IMR-90 (cell line): ENCODE measurements at places on chromosomes 6 and 20. TPM values are rescaled to one million over a fixed set of nuclear protein-coding genes. Genes with fewer than 3 reads are reported as not detected.

The FAM217A gene
- not detected in 2 replicates for polyA plus RNA-seq

The TOMM34 gene
- polyA plus RNA-seq = 98.2 and 101 TPM in 2 replicates

The FOXC1 gene
- 4.0 and 4.7 TPM in 2 replicates for polyA plus RNA-seq

The KHDC1L gene
- 0.22 and 0.68 TPM in 2 replicates for polyA plus RNA-seq

The MAN1A1 gene
- 4.6 and 6.4 TPM in 2 replicates for polyA plus RNA-seq

GRCh38 chr20:21496452-21496851, 17.4 kb downstream of the NKX2-2 start:
- no peak for DNase-seq

DNA sequence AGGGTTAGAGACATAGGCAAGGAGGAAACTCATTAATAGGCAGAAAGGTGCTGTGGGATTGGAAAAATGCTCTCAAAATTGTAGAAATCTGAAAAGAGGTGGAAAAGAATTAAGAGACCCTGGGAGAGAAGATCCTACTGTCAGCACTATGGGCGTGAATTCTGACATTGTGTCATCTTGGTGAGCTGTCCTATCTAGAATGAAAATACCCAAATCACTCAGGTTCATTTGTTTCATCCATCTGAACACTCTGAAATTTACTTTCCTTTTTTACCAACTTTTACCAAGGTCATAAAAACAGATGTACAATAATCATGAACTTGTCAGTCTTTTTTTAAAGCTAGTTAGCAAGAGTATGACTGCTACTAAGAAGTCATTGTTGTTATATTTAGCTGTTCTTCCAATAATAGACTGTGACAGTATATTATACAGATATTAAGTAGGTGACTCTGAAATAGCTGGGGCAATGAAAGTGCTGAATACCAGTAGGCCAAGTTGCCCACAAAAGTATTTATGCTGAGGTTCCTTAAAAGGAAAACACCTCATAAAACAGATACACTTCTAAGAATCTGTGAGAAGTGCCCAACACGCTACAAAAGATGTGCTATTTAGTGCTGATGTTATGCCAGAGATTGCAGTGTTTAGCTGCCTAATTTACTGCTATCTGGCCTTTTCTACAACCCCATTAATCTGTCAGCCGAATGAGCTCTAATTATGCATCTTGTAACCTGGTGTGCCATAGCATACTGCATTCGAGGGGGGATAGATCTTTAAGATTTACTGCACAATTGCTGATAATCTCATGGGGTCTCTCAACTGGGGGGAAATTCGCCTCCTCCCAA, 217.5 kb upstream of the SUPT3H start:
- no peak for DNase-seq

- peak; percentile 90 for DNase-seq
Observed at GRCh38 chr20:61437280-61438206, 185.5 kb downstream of the CDH4 start.

- peak; percentile 32 for DNase-seq
Observed at GRCh38 chr6:19830171-19830570, 7.0 kb upstream of the ID4 start.

DNA sequence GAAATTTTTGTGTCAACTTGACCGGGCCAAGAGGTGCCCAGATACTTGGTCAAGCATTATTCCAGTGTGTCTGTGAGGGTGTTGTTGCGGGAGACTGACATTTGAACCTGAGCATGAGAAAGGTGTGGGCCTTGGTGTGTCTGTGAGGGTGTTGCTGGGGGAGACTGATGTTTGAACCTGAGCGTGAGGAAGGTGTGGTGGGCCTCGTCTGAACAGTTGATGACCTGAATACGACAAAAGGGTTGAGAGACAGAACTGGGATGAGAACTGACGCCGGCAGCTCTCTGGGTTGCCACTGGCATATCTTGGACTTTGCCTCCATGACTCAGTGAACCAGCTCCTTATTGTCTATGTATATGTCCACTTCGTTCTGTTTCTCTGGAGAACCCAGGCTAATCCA, 240.5 kb downstream of the ERMARD start:
- DNase-seq = no peak

DNA sequence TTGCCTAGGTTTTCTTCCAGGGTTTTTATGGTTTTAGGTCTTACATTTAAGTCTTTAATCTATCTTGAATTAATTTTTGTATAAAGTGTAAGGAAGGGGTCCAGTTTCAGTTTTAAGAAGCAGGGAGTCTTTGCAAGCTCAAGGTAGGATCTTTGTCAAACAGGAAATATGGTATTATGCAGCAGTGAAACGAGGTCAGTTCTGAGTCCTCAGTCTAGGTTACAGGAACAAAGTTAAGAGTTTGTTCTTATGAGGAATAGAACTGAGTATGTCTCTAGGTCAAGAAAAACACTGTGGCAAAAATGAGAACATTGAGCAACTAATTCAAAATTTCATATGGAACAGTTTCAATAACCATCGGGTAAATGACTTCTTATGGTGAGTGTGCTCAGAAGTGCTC, 63.6 kb downstream of the GCLC start:
- DNase-seq = no peak

DNA sequence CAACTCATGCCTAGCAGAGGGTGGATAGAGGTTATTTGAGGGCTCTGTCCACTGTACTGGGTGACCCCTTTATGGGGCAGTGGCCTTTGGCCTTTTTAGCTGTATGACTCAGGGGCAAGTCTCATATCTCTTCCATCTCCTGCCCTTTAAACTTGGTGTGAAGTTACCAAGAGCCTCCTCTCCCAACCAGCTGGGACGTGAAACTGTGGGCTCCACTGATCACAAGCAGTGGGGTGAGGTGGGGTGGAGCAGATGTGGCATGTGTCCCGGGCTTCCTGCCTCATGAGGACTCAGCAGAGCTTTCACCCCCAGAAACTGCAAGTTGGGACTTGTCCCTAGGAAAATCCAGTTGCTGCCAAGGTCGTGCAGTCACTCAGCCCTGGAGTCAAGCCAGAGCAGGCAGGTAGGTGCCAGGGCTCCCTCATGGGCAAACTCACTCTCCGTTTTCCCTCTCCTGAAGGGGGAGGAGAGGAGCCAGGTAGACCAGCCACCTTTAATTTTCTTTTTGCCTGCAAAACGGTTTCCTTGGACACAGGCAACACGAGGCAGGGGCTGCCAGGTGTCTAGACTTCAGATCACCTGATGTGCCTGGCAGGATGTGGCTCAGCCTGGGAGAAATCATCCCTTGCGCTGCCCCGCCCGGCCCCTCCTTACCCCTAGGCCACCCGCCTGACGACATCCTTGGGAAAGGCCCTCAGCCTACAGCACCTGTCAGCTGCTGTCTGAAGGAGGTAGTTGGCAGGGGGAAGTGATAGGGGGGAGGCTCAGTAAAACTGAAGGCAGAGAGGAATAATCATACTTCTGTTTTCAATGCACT, 4.0 kb downstream of the CDKN1A start:
- DNase-seq = no peak

- DNase-seq = no peak
Observed at GRCh38 chr6:108730635-108731515, 117.3 kb upstream of the ARMC2 start.

DNA sequence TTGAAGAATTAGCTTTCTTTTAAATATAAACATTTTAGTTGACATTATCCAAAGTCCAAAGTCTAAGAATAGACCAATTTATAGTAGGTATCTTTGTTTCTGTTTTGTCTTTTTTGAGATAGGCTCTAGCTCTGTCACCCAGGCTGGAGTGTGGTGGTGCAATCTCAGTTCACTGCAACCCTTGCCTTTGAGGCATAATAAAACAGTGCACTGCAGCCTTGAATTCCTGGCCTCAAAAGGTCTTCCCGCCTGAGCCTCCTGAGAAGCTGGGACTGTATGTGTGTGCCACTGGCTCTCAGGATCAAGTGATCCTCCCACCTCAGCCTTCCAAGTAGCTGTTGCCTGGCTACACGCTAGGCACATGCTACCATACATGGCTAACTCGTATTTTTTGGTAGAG, 135.4 kb downstream of the REV3L start:
- DNase-seq = no peak

DNA sequence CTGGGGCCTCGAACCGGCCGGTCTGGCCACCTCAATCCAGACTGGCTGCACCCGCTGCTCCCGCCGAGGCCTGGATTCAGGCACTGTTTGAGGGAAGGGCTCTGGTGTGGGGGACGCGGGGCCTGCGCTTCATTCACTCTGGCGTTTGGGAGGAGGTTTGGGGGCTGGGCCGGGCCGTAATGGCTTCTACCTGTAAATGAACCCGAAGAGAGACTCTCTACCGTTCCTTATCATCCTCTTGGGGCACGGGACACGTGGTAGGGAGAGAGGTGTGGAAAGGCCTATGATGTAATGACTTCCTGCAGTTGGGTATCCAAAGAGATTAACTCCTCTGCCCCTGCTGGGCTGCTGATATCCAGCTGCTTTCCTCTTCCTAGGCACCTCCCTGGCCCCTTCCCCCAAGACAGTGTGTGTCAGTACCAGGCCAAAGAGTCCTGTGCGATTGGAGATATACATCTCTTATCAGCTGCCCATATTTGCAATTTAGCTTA, 1.8 kb downstream of the FOXO3 start:
- peak; percentile 81 for DNase-seq

GRCh38 chr6:133502441-133503335, 261.5 kb downstream of the EYA4 start:
- peak; percentile 94 for DNase-seq

GRCh38 chr20:59005523-59006166, 1.4 kb downstream of the CTSZ start:
- no peak for DNase-seq

DNA sequence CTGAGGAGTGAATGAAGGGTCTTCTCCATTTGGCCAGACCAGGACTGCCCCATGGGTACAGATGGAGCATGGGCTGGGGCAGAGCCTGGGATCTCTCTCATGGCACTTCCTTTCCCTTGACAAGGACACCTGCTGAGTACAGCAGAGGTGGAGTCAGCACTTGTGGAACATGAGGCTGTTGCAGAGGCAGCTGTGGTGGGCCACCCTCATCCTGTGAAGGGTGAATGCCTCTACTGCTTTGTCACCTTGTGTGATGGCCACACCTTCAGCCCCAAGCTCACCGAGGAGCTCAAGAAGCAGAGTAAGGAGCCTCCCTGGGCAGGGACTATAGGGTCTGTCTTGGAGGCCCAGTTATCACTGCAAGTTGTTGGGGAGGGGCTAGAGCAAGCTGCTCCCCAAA, 29.6 kb downstream of the GSS start:
- DNase-seq = no peak

GRCh38 chr6:87848616-87849015, 146.6 kb upstream of the AKIRIN2 start:
- DNase-seq = no peak

GRCh38 chr6:69953491-69953890, 87.1 kb downstream of the COL19A1 start:
- no peak for DNase-seq

DNA sequence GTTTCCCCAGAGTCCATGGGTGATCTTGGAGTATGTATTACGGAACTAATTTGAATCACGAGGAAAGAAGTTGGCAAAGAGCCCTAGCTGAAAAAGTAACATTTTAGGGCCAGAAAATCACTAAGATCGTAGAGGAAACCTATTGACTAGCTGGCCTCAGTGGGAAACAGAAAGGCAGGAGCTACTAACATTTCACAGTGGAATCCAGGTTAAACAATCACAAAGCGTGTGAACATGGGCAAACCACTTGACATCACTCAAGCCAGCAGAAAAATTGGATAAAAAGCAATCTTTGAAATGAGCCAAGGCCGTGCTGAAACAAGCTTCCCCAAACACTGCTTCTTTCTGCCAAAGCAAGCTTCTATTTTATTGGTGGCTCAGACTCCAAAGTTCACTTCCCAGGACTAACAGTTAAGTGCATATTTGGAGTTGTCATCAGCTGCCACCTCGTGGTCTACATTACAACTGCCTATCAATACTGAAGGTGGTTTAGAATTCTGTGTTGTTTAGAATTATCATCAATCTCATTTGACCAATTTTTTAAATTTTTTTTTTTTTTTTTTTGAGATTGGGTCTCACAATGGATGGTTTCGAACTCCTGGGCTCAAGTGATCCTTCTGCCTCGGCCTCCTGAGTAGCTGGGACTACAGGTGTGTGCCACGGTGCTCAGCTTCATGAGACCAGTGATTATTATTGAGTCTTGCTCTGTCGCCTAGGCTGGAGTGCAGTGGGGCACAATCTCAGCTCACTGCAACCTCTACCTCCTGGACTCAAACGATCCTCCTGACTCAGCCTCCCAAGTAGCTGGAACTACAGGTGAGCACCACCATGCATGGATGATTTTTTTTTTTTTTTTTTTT, 10.6 kb downstream of the RPS10 start:
- DNase-seq = peak; percentile 65

DNA sequence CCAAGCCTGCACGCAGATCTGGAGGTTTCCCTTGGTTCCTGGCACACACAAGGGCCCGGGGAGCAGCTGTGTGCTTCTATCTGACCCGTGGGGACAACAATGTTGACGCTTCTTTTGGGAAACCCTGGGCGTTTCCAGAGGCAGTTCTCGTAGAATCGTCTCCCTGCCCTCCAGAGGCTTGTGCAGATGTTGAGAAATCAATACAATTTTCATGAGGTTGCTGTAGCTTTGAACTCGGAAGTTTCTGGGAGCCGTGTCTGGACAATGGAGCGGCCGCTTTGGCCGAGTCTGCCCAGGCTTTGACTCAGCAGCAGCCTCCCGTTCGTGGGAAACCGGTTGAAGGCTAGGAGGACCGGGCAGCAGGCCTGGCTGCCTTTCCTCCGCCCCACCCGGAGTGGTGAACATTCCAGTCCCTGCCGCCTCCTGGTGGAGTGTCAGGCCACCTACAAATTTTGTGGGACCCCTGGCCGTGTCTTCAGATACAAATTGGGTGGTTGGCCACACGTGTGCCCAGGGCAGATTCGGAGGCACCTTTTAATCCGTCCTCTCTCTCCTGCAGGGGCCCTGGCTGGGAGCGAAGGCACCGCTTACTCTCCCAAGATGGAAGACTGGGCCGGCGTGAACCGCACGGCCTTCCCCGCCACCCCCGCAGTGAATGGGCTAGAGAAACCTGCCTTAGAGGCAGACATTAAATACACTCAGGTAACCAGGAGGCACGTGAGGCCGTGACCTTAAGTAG, 2.7 kb downstream of the PAX1 start:
- no peak for DNase-seq

GRCh38 chr6:3769610-3770009, 18.1 kb upstream of the PXDC1 start:
- DNase-seq = peak; percentile 68

- no peak for DNase-seq
Observed at GRCh38 chr6:34497411-34497810, 31.5 kb downstream of the PACSIN1 start.

DNA sequence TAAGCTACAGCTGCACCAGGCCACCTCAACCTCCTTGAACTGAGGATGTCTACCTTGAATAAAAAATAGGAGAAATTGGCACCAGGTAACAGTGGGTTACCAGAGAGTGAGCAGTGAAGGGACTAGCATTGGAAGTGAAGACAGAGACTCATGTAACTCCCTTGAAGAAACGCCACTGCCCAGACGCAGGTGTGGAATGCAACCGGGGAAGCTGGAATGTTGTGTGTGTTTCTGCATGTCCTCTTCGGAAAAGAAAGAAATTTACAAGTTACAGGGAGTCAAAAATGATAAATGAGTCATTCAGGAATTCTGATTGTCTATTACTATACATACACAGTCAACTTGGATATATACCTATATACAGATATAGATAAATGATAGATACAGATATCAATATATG, 514.7 kb upstream of the AGPAT4 start:
- no peak for DNase-seq
